ENCODE measurements at places on chromosomes 2 and 18. TPM values are rescaled to one million over a fixed set of nuclear protein-coding genes. Genes with fewer than 3 reads are reported as not detected.

DNA sequence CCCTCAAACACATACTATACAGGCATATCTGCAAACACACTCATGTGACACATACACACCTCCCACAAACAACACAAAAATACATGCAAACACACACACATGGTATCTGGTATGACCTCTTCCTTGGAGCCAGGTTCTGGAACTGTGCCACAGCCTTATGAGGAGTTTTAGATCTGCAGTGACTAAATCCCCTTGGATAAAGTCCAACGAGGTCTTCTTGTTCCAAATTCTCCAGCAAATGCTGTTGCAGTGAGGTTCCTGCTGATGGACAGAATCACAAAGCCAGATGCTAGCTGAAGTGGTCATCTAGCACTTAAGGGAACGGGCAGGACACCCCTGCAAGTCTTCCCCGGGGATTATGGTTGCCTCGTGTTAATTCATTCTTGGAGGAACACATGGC, 54.5 kb upstream of the DAPL1 start:
- DNase-seq, result no peak

GRCh38 chr2:145927131-145927950, 1407.4 kb upstream of the ZEB2 start:
- no peak for DNase-seq

GRCh38 chr2:162732946-162733698, 105.4 kb downstream of the KCNH7 start:
- no peak for DNase-seq

GRCh38 chr18:3873698-3874097, 423.7 kb downstream of the TGIF1 start:
- no peak for DNase-seq

- DNase-seq, result peak; percentile 73
Observed at GRCh38 chr2:172461591-172462372, 34.4 kb downstream of the ITGA6 start.

- no peak for DNase-seq
Observed at GRCh38 chr2:16817305-16818202, 151.9 kb upstream of the CYRIA start.

GRCh38 chr2:54572636-54573536, 116.8 kb downstream of the SPTBN1 start:
- no peak for DNase-seq

DNA sequence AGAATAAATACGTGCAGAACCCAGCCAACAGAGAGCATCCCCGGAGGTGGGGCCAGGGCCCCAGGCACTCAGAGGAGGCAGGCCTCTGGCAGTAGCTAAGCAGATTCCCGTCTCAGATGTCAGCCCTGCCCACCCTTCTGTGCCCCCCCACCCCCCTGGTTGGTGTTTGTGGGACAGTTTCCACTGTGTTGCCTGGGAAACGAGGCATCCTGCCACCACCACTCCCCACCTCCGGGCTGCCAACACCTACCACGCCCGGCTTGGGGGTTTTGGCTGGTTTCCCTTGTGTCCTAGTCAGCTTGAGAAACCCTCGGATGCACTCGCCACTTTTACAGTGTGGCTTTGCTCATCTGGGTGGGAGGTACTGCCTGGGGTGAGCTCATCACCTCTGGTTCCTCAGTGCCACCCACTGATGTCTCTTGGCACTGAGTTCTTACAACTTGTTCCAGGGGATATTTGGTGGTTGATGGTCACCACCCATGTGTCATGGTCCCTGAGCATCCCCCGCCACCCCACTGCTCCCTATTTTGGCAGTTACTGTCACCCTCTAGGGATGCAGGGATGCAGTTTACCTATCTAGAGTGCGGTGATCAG, 72.4 kb upstream of the YWHAQ start:
- no peak for DNase-seq

DNA sequence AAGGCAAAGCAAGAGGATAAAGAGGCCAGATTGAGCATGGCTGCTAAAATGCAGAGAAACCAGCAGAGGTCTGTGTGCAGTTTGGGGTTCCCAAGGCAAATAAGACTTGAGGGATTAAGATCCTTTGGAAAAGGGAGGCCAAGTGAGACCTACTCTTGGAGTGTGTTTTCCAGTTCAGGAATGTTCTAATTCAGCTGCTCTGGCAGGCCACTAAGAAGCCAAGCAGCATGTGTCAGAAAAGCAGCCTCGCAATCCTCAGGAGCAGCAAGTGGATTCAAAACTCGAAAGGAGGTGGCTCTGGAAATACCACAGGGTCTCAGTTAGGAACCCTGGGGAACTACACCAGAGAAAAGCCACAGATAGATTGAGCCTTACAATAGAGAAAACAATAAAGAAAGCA, 569.2 kb downstream of the METTL4 start:
- no peak for DNase-seq

DNA sequence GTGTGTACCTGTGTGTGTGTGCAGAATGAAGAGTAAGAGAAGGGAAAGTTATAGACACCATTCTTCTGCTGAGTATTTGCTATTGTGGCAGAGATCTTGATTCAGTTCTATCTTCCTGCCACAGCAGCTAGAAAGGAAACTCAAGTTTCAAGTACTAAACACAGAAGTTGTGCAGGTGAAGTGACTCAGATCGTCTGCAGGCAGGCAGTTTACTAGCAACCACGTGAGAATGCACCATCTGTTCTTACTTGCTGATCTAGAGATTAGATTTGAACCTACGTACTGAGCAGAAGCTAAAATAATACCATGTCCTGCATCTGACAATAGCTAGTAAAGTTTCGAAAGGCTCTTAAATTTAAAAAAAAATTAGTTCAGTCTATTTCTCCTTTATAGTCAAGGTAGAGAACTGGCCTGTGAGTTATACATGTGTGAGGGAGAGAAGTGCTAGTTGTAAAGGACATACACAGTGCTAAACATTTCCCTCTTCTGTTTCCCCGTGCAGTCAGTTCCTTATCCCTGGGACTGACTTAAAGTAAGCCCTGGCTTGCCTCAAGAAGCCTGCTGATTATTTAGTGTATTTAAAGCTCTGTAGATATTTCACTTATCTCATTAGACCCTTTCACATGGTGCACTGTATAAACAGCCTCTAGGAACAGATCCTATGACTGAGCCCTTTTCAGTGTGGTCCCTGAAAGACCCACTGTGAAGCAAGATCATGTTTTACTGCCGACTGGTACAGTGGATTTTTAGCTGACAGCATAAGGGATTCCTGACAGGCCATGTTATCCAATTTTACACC, 45.0 kb downstream of the SLC38A11 start:
- DNase-seq, result no peak

DNA sequence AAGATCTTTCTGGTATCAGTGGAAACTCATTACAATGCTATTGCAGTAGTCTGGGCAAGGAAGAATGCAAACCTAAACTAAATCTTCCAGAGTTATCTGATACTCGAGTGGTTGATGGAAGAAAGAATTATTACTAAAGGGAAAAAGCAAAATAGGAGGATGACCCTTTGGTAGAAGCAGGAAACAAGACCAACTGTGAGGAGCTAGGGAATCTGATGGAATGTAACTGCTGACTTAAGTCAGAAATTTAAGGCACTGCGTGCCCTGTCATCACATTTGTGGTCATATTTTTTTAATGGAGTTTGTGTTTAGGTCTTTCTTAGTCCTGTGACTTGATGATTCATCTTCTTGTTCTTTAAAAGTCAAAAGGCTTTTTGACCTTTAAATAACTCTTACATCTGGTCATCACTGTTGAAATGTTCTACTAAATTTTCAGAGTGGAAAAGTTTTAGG, 36.5 kb upstream of the ARMC9 start:
- DNase-seq, result no peak

DNA sequence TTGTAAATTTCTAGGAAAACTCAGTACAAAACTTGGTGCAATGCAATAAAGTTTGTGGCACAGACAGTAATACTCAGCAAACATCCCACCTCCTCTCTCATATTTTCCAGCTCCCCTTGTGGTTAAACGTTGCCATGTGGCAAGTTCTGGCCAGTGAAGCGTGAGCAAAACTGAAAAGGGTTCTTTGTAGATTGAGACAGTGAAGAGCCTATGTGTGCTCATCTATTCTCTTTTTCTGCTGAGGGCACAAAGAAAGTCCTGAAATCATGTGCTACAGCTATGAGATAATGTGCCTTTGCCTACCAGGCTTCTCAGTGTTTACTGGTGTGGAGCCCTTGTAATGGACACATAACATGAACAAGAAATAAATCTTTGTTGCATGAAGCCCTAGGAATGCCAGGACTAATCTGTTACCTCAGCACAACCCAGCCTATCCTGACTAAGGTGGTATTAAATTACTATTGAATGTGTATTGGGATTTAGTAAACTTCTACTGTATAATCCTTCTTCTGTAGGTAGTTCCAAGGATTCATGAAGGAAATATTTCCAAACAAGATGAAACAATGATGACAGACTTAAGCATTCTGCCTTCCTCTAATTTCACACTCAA, 13.0 kb upstream of the TYMS start:
- DNase-seq, result no peak

DNA sequence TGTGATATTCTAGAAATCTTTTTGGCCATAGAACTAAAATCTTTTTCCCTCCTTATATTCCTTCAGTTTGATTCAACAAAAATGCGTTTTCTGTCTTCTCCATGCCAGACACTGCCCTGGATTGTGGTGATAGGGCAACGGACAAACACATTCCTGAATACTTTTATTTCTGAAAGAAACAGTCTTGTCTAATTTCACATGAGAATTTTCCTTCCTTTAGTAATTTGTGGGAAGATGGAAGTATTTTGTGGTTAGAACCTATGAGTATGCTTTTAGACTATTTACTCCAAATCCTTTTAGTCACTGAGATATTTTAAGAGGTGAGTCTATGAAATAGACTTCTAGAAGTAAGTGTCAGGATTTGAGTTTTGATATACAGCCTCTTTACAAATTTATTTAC, 49.6 kb downstream of the COL5A2 start:
- no peak for DNase-seq

- DNase-seq, result no peak
Observed at GRCh38 chr2:29375843-29376242, 260.6 kb downstream of the CLIP4 start.

- DNase-seq, result peak; percentile 48
Observed at GRCh38 chr2:85662899-85663593, 5.0 kb downstream of the SFTPB start.

GRCh38 chr2:129008055-129008880, 689.6 kb upstream of the HS6ST1 start:
- no peak for DNase-seq

DNA sequence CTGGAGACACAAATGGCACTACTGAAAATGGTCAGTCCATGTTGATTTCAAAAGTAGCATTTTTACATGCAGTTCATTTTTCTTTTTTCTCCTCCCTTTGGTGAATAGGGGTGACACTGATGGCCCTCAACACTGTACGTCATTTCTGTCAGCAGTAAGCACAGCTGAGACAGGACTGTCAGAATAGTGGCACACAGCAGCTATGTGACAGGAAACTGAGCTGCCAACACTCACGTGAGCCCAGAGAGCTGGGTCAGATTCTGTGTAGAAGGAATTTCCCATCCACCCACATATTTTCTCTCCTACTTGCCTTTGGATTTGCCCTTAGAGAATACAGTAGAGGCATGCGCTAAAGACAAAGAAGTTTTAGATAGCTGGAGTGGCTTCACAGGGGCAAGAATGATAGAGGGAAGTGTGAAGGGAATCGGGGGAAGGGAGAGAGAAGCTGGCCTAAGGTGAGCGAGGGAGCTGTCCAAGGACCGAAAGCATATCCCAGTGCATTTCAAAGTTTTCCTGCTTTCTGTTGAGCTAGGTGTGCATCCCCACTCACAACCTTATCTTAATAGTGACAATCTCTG, 476.6 kb downstream of the CNTNAP5 start:
- DNase-seq, result no peak

GRCh38 chr2:149271575-149271974, 58.8 kb upstream of the LYPD6 start:
- no peak for DNase-seq

- no peak for DNase-seq
Observed at GRCh38 chr18:37440206-37440605, 125.4 kb downstream of the CELF4 start.

DNA sequence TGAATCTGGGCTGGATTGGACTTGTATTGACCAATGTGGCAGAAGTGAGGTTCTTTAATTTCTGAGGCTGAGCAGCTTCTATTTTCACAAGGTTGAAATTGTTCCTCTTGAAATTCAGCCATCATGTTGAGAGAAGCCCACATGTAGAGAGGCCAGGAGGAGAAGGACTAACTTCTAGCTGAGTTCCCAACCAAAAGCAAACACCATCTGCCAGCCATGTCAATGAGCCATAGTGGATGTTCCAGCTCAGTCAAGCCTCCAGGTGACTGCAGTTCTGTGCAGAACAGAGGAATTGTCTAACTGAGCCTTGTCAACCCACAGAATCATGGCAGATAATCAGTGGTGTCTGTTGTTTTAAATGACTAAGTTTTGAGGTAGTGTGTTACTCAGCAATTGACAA, 110.6 kb upstream of the ACVR1 start:
- no peak for DNase-seq

DNA sequence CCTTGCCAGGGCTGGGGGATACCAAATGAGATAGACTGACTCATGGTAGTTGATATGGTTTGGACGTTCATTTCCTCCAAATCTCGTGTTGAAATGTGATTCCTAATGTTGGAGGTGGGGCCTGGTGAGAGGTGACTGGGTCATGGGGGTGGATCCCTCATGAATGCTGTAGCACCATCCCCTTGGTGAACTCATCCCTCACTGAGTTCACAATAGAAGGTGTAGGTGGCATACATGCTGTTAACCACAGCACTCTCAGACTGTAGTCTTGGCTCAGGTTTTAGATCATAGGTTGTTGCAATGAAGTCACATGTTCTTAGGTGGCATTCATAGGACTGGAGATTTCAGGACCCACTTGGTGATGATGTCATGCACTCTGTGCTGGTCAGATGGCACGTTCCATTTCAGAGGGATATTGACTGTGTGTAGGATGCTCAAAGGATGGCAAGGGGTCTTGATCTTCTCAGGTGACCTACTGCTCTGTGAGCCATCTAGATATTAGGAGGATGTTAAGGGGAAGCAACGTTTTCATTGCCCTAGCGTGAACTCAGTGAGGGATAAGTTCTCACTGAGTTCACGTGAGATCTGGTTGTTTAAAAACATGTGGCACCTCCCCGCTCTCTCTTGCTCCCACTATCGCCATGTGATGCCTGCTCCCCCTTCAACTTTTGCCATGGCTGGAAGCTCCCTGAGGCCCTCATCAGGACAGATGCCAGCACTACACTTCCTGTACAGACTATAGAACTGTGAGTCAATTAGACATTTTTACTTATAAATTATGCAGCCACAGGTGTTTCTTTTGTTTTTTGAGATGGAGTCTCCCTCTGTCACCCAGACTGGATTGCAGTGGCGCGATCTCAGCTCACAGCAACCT, 73.8 kb upstream of the ACAA2 start:
- DNase-seq, result no peak

Gene ACVR1C
- total RNA-seq, result 2.8 TPM

Gene SMARCAL1
- 30.2 TPM for total RNA-seq

Gene IL1A
- total RNA-seq, result 0.18 TPM

Gene COL6A3
- total RNA-seq, result 198 TPM

Gene NT5C1B
- total RNA-seq, result not detected

Gene DYNAP
- not detected for total RNA-seq

Gene INO80D
- 36.3 TPM for total RNA-seq

Gene CNGA3
- total RNA-seq, result not detected

Gene RIT2
- not detected for total RNA-seq

Gene TGFBRAP1
- 20.6 TPM for total RNA-seq

Gene SPAG16
- total RNA-seq, result 27.6 TPM

Measured in sciatic nerve (tissue), 2 donors.